Tongue (tissue), 3 donors: ENCODE measurements at places on chromosomes 5 and 9. TPM values are rescaled to one million over a fixed set of nuclear protein-coding genes. Genes with fewer than 3 reads are reported as not detected.
A peak's percentile ranks its signal among the peaks of the same experiment; 100 is the strongest.

MYOZ3 gene
- total RNA-seq, result 51.5 TPM

PHPT1 gene
- total RNA-seq, result 54.4 TPM

PCDHGA3 gene
- 3.9 TPM for total RNA-seq

IFNA2 gene
- not detected for total RNA-seq

ARSB gene
- 17.4 TPM for total RNA-seq

CDC25C gene
- total RNA-seq, result 4.4 TPM

CAMK2A gene
- 42.6 TPM for total RNA-seq

SOHLH1 gene
- not detected for total RNA-seq

AMBP gene
- not detected for total RNA-seq

GRCh38 chr9:116978155-116978554 lies 291.1 kb downstream of the TRIM32 start:
- no peak for DNase-seq

- DNase-seq, result no peak
Observed at GRCh38 chr5:149608936-149609545, 27.7 kb downstream of the ARHGEF37 start.

DNA sequence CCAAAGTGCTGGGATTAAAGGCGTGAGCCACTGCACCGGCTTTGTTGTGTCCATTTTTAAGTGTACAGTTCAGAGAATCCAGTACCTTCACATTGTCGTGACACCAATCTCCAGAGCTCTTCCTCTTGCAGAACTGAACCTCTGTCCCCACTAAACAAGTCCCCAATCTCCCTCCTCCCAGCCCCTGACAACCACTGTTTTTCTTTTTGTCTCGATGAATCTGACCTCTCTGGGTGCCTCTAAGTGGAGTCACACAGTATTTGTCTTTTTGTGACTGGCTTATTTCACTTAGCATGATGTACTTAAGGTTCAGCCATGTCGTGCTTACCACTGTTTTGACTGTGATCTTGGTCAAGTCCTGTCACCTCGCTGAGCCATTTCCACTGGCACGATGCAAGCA lies 1.6 kb downstream of the WDR38 start:
- no peak for DNase-seq

- DNase-seq, result no peak
Observed at GRCh38 chr9:118618849-118619248, 750.4 kb downstream of the BRINP1 start.

- DNase-seq, result peak; percentile 75
Observed at GRCh38 chr5:174737330-174737729, 12.9 kb downstream of the MSX2 start.

- DNase-seq, result no peak
Observed at GRCh38 chr9:21505425-21506179, 23.5 kb upstream of the IFNE start.

DNA sequence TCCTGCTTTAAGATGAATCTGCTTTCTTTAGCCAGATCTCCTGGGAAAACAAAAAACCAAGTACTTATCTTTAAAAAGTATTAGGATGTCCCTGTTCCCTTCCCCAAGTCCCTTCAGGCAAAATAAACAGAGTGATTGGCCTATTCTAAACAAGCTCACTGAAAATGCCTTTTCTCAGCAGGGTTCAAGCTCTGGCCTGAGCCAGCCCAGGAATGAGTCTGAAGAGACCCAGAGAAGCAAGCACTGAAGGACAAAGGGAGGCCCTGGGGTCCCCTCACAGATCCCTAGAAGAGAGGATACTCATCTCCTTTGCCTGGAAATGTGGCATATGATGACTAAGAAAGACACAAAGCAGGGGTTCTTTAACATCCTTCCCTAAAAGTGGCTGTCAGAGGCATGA lies 66.8 kb upstream of the MAP1B start:
- no peak for DNase-seq

- DNase-seq, result no peak
Observed at GRCh38 chr5:170792878-170793277, 9.4 kb downstream of the GABRP start.

DNA sequence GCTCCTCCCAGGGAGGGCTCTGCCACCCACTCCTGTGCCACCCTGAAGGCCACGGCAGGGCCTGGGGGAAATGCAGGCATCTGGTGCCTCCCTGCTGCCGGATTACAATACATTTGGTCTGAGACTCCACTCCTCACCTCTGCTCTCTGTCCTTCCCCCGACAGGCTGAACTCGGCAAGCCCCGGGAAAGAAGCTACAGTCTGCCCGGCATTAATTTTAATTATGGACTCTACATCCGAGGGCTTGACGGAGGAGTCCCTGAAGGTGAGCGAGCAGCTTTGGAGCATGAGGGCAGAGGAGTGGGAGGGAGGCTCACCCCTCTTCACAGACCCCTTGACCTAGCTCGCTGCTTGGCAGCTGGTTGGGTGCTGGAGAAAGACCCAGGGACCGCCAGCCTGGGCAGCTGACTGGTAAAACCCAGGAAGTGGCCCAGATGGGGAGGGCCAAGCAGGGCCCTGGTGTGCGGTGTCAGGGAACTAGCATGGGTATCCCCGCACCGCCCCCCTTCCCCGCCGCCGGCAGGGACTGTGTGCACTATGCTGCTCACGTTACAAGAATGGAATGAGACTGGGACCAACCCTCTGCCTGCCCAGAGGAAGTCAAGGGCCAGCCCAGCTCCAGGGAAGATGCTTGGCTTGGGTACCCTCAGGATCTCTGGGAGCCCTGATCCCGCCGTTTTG lies 83.7 kb upstream of the BARHL1 start:
- no peak for DNase-seq

DNA sequence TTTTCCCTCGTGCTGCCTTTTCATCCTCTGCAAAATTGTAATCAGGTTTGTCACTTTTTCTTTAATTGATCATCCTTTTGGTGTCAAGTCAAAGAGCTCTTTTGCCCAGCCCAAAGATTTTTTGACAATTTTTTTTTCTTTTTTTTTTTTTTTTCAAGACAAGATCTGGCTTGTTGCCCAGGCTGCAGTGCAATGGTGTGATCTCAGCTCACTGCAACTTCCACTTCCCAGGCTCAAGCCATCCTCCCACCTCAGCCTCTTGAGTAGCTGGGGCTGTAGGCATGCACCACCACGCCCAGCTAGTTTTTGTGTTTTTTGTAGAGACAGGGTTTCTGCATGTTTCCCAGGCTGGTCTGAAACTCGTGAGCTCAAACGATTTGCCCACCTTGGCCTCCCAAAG lies 36.7 kb downstream of the CDK7 start:
- DNase-seq, result peak; percentile 35

GRCh38 chr5:41246376-41246775 lies 33.0 kb upstream of the C6 start:
- no peak for DNase-seq

GRCh38 chr9:123354806-123355508 lies 1.0 kb upstream of the CRB2 start:
- no peak for DNase-seq

- DNase-seq, result no peak
Observed at GRCh38 chr5:98307811-98308210, 465.7 kb upstream of the RGMB start.

DNA sequence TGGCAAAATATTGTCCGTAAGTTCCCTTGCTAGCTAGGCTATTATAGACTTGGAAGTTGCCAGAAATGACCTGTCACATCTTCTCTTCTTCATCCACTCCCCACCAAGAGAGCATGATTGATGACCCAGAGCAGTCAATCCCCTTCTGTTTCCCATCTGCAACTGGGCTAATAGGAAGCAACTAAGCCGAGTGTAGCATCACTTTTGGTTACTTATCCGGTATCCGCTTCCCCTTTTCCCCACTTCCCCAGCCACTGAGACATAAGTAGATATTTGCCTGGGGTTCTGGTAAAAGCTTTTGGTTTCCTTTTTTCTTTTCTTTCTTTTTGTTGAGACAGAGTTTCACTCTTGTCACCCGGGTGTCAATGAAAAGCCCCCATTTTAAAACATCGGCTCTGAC lies 29.4 kb upstream of the LIFR start:
- no peak for DNase-seq

GRCh38 chr5:33079548-33079947 lies 361.2 kb upstream of the TARS1 start:
- no peak for DNase-seq

- DNase-seq, result no peak
Observed at GRCh38 chr5:126516852-126517251, 78.2 kb downstream of the ALDH7A1 start.

DNA sequence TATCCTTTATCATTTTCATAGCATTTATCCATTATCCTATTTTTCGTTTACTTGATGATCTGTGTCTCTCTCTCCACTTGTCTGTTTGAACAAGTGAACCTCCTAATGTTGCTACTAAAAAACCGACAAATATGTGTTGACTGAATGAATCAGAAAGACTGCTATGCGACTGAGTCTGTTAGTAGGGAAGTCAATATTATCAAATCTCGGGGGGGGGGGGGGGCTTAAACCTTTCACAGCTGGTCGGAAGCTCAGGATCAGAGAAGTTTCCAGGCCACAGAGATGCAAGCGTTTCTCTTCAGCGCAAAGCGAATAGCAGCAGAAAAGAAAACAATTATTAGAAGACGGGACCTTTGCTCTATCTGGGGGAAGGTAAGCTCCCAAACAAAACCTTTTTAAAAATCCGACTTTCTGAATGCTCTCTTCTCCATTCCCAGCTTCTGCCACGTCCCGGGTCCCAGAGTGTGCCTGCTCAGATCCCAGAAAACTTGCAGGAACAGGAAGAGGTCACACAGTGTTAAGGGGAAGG lies 412 bp downstream of the RIOK2 start:
- DNase-seq, result no peak

GRCh38 chr9:133027134-133027533 lies 3.7 kb upstream of the GTF3C5 start:
- DNase-seq, result no peak

- DNase-seq, result peak; percentile 98
Observed at GRCh38 chr9:127980706-127981558, at the start of gene EEIG1. EEIG1 (minus strand) TSS chr9:127980989; CDS start chr9:127980137, 852 bp downstream.

- no peak for DNase-seq
Observed at GRCh38 chr5:15601853-15602252, 101.9 kb downstream of the FBXL7 start.
